Nasal cavity respiratory epithelium epithelial cell of viscerocranial mucosa (primary cell): ENCODE measurements at places on chromosomes 6 and 20. TPM values are rescaled to one million over a fixed set of nuclear protein-coding genes. Genes with fewer than 3 reads are reported as not detected.

SOBP gene
- total RNA-seq, result 0.57 TPM in 1 of 2 replicates, not detected in the other

NRSN1 gene
- not detected in 2 replicates for total RNA-seq

HMGN4 gene
- 91.2 and 105 TPM in 2 replicates for total RNA-seq

BCAS1 gene
- total RNA-seq, result under 0.01 and 0.85 TPM in 2 replicates

KIF13A gene
- 71.7 and 77.9 TPM in 2 replicates for total RNA-seq

NR2E1 gene
- total RNA-seq, result under 0.01 and 0.85 TPM in 2 replicates

F13A1 gene
- not detected in 2 replicates for total RNA-seq

MYLK2 gene
- total RNA-seq, result not detected in 2 replicates

TRIM40 gene
- not detected in 2 replicates for total RNA-seq

OTOR gene
- not detected in 2 replicates for total RNA-seq

MAK gene
- total RNA-seq, result under 0.01 TPM in 1 of 2 replicates, not detected in the other

EEF1A2 gene
- 1.0 and 1.4 TPM in 2 replicates for total RNA-seq

RAB44 gene
- under 0.01 and 0.07 TPM in 2 replicates for total RNA-seq

TBX18 gene
- total RNA-seq, result 4.1 and 13.5 TPM in 2 replicates

KHDRBS2 gene
- total RNA-seq, result not detected in 2 replicates

GINS1 gene
- total RNA-seq, result 2.2 and 2.4 TPM in 2 replicates

FKBP1C gene
- total RNA-seq, result 0.34 and 0.93 TPM in 2 replicates

TRMT6 gene
- total RNA-seq, result 19.6 and 21.5 TPM in 2 replicates

DLL1 gene
- 2.7 and 6.1 TPM in 2 replicates for total RNA-seq

CRIP3 gene
- not detected in 2 replicates for total RNA-seq

TENT5A gene
- total RNA-seq, result 16.4 and 24.4 TPM in 2 replicates

TMEM244 gene
- total RNA-seq, result not detected in 2 replicates

MICB gene
- total RNA-seq, result 3.7 and 5.8 TPM in 2 replicates

DNAH8 gene
- under 0.01 TPM in 2 replicates for total RNA-seq

PPP1R3G gene
- 0.34 and 0.93 TPM in 2 replicates for total RNA-seq

CGA gene
- not detected in 2 replicates for total RNA-seq

DSP gene
- total RNA-seq, result 657 and 1,323 TPM in 2 replicates

LRRC73 gene
- total RNA-seq, result 0.14 and 0.34 TPM in 2 replicates

COL9A1 gene
- total RNA-seq, result not detected in 2 replicates

MMP24OS gene
- 3.1 and 8.7 TPM in 2 replicates for total RNA-seq

CLVS2 gene
- not detected in 2 replicates for total RNA-seq

CST5 gene
- total RNA-seq, result not detected in 2 replicates

HSPA1A gene
- total RNA-seq, result 29.7 and 211 TPM in 2 replicates

PTCHD4 gene
- total RNA-seq, result 1.7 and 3.6 TPM in 2 replicates

ULBP3 gene
- total RNA-seq, result 6.5 and 9.8 TPM in 2 replicates

MEP1A gene
- total RNA-seq, result 0.07 TPM in 1 of 2 replicates, not detected in the other

TNF gene
- total RNA-seq, result under 0.01 and 0.07 TPM in 2 replicates

SLA2 gene
- not detected in 2 replicates for total RNA-seq

SLC12A5 gene
- total RNA-seq, result 0.07 TPM in 1 of 2 replicates, not detected in the other

CDH26 gene
- total RNA-seq, result 1.4 and 3.1 TPM in 2 replicates

LHFPL5 gene
- 0.07 TPM in 1 of 2 replicates, not detected in the other for total RNA-seq

TGM3 gene
- total RNA-seq, result 16.7 TPM in 1 of 2 replicates, not detected in the other

FAM162B gene
- not detected in 2 replicates for total RNA-seq

CAPN11 gene
- not detected in 2 replicates for total RNA-seq

SLC22A16 gene
- not detected in 2 replicates for total RNA-seq

HEY2 gene
- total RNA-seq, result 0.34 and 0.36 TPM in 2 replicates

LPA gene
- 0.43 TPM in 1 of 2 replicates, not detected in the other for total RNA-seq

APOM gene
- 0.28 and 0.34 TPM in 2 replicates for total RNA-seq

SMLR1 gene
- not detected in 2 replicates for total RNA-seq

GSTA1 gene
- 0.21 TPM in 1 of 2 replicates, not detected in the other for total RNA-seq

TPBG gene
- total RNA-seq, result 134 and 143 TPM in 2 replicates

KIFC1 gene
- 0.21 and 0.68 TPM in 2 replicates for total RNA-seq

MUCL3 gene
- total RNA-seq, result not detected in 2 replicates

MPIG6B gene
- total RNA-seq, result not detected in 2 replicates
